ENCODE measurements at places on chromosomes 7 and 10.

DNA sequence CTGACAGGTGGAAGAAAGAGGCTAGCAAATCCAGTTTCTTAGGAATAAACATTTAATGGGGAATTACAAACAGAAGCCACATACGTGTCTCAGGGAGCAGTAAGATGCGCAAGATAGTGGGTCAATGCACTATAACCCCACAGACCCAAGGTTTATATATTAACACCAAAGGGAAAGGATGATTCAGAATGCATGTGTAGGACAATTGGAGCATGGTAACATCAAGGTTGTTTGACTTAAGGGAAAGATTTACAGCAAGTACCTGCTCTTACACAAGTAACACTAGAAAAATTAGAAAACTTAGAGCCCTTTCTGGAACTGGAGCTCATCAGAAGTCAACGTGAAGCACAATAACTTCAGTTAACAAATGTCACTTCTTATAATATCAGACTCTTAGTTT lies 161.1 kb upstream of the ZWINT start:
- no peak for DNase-seq

DNA sequence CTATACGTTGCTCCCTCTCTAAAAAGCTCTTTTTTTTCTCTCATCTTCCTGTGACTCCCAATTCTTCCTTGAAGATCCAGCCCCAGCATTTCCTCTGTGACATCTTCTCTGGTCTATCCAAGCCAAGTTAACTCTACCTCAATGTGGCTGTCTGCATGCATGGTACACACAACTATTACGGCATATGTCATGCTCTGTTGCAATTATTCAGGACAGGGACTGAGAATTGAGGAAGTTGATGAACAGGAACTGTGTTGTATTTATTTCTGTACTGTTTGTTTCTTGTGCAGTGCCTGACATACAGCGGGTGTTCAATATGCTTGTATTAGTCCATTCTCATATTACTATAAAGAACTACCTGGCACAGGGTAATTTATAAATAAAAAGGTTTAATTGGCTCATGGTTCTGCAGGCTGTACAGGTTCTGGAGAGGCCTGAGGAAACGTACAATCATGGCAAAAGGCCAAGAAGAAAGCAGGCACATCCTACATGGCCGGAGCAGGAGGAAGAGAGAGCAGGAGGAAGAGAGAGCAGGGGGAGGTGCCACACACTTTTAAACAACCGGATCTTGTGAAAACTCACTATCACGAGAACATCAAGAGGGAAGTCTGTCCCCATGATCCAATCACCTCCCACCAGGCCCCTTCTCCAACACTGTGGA lies 6.3 kb downstream of the TRPV5 start:
- DNase-seq = no peak

DNA sequence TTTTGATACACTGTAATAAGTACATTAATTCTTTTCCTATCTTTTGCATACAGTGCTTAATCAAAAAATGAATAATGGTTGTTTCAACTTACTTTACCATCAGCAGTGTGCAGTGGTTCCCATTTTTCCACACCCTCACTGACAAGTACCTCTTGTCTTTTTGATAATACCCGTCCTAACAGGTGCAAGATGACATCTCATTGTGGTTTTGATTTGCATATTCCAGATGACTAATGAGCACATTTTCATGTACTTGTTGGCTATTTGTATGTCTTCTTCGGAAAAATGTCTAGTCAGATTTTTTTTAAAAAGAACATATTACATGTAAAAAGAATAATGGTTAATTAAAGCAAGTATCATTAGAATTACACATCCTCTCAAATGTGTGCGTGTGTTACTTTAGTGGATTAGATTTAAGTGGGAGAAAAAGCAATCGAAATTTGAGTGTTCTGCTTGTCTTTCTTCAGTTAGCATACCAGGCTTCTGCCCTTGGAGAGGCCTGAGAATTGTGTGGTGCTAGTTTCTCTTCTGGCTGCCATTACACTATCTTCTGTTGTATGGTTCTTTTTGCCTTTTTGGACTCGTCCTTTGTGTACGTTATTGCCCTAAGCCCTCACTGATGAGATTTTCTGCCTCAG lies 291.2 kb downstream of the AUTS2 start:
- DNase-seq = no peak

DNA sequence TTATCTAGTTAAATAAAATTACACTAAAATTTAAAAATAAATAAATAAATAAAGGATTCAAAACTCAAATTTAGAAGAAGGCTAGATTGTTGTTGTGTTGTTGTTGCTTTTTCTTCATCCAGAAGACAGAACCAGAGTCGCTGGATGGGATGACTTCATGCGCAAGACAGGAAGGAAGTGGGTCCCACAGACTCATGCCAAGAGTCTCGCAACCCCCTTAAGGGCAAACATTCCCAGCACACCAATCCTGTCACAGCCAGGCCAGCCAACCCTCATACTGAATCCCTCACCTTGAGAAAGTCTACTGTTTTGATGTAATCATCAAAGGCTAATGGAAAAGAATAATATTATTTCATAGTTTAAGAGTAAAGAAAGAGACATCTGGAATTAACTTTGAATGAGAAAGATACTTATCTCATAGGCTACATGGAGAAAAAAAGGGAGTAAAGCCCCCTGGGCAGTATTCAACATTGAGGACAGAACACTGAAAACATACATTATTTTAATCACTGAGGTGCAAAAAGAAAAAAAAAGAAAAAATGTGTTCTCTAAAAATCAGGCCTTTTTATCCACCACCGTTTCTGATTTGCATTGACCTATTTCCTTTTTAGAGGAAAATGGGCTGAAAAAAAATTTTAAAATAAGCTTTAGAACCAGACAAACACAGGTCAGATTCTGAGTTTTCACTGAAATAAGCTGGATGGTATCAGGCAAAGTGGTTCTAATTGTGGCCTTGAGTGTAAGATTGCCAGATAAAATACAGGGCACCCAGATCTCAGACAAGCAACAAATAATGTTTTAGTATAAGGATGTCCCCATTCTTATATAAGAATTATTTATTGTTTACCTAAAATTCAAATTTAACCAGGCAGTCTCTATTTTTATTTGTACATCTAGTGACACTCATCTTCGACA lies 826.5 kb downstream of the TNS3 start:
- no peak for DNase-seq

DNA sequence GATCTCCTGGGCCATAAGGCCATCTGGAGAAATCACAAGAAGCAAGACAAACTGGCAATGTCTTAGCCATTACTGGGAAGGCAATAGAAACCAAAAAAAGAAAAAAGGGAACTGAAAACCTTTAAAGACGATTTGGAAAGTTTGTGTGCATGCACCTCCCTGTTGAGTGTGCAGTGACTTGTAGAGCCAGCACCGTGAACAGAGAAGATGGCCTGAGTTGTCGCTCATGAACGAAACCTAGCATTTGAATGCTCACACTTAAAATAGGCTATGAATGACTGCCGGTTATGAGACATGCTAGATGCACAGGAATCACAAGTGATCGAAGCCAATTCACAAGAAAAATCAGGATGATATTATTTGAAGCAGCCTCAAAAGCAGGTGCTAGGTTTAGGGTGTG lies 151.3 kb upstream of the ADO start:
- DNase-seq = no peak

GRCh38 chr10:10432296-10433035 lies 585.2 kb upstream of the CELF2 start:
- no peak for DNase-seq

DNA sequence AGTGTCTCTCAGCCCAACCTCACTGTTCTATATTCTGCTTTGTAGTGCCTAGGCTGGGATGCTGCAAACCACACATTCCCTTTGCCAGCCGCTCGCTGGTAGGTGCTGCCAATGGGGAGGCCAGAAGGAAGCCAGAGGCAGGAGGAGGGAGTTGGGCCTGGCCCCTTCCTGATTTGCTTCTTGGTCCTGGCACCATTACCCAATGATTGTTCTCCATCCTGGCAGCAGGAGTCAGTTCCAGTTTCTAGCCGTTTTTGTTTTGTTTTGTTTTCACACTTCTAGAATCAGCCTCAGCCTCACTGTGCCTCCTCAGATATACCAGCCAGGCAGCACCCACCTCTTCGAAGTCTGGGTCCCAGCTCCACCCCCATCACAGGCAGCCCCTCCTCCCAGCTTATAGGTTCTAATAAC lies 27.4 kb upstream of the LOXL4 start:
- DNase-seq = no peak

DNA sequence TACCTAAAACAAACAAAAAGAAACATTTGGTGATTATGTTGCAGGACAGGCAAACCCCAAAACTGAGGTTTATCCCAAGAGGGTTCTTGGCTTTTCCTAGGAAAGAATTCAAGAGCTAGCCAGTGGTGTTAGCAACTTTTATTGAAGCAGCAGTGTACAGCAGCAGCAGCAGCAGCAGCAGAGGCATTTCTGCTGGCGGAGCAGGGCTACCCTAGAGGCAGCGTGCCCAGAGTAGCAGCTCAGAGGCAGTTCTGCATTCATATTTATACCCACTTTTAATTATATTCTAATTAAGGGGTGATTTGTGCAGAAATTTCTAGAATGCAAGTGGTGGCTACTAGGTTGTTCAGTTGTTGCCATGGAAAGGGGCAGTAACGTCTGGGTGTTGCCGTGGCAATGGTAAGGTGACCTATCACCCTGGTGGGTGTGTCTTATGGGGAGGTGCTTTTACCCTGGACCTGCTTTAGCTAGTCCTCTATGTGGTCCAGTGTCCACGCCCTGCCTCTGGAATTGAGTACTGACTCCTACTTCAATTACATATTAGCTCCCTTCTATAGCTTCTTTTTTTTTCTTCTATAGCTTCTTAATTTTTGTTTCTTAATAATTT lies 53.9 kb downstream of the VCL start:
- DNase-seq = no peak

Data from stimulated activated CD4-positive, alpha-beta T cell treated with anti-CD3 and anti-CD28 coated beads, Interleukin-2, amount 100 ng/mL, for 4 hours (primary cell).